ENCODE measurements at places on chromosomes 3 and 15.

GRCh38 chr3:195003893-195004289 lies 267.1 kb downstream of the XXYLT1 start:
- no peak for DNase-seq

GRCh38 chr3:26280517-26280916 lies 342.1 kb upstream of the LRRC3B start:
- DNase-seq: no peak

- no peak for DNase-seq
Observed at GRCh38 chr3:115657168-115657567, 33.9 kb downstream of the GAP43 start.

DNA sequence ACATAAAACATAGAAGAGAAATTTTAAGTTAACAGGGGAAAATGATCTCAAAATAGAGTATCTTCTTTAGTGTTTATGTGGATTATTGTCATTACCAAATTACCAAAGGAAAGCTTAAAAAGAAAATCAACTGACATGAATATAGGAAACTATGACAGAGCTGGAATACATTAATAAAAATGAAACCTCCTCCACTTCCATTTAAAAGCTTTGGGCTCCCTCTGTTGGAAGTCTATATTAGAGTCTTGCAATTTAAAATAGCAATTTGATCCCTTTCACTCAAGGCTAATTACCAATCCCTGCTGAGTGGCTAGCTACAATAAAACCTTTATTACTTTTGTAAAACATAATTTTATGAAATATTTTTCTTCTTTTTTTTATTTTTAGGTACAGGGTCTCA lies 61.4 kb upstream of the IMPG2 start:
- DNase-seq: no peak

DNA sequence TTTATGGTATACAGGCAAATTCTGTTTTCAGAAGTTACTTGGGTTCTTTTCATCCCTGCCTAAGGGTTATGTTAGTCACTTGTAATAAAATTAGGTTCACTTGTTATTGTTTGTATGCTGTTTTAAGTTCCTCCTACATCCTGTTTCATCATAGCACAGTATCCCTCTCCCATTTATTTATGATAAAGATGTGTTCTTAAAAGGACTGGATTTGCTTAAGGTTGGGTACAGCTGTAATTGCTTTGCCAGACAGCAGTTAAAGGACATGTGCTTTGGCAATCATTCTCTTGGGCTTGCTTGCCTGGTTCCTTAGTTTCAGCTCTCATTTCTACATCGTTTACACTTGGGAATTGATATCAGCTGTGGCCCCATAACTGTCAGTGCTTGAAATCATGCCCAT lies 11.7 kb downstream of the ATP2C1 start:
- no peak for DNase-seq

DNA sequence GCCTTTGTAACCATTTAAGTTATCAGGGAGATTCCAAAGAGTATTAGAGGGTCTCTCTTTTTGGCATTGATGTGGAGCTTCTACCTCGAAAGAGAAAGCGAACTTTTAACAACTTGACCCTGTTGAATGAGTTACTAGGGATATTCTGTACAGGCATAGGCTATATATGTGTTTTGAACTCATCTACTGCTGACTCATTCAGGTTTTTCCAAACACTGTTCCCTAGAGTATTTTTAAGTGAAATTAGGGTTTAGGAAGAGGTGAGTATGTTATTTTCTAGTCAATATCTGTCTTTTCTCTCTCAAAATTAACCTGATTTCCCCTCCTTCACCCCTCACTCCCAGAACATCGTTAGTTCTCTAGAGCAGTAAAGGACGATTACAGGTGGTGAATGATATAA lies 228.1 kb upstream of the C2CD4B start:
- no peak for DNase-seq

GRCh38 chr3:22729981-22730380 lies 473.1 kb upstream of the UBE2E2 start:
- no peak for DNase-seq

GRCh38 chr3:164730815-164731360 lies 347.4 kb downstream of the SI start:
- no peak for DNase-seq

GRCh38 chr3:149080011-149080698 lies 6.2 kb downstream of the HLTF start:
- no peak for DNase-seq

- DNase-seq: no peak
Observed at GRCh38 chr3:104763007-104763406, 603.7 kb upstream of the ALCAM start.

DNA sequence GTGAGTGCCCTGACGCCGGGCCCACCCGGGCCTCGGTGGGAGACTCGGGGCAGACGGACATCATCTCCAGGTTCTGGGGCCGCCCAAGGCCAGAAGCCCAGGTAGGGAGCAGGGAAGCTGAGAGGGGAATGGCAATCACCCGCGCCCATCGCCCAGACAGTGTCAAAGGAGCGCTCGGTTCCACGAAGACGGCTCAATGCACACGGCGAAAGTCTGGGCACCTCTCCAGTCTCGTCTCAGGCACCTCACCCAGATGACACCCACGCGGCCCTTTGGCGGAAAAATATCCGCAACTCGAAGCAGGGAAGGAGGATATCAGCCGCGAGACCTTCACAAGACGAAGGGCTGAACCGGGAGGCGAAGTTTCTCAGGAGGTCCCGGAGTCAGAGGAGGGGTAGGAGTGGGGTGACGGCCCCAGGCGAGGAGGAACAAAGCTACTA lies 916 bp downstream of the IL17RD start:
- no peak for DNase-seq

DNA sequence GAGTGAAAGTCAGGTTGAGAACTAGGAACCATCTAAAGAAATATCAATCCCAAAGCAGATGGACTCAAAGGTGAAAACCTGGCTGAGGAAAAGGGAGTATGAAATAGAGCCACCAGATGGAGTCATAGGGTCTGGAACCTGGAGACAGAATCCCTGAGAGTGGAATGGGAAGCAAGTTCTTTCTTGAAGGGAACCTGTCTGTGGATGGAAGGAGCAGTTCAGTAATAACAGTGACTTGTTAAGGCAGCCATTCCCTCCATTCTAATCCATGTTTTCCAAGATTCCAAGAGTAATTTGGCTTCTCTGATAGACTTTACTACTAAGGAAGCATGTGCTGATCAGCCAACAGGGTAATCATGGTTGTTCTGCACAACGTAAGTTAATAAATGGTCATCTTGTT lies 22.5 kb upstream of the AQP9 start:
- DNase-seq: no peak

GRCh38 chr3:156602424-156602823 lies 47.5 kb upstream of the SSR3 start:
- no peak for DNase-seq

DNA sequence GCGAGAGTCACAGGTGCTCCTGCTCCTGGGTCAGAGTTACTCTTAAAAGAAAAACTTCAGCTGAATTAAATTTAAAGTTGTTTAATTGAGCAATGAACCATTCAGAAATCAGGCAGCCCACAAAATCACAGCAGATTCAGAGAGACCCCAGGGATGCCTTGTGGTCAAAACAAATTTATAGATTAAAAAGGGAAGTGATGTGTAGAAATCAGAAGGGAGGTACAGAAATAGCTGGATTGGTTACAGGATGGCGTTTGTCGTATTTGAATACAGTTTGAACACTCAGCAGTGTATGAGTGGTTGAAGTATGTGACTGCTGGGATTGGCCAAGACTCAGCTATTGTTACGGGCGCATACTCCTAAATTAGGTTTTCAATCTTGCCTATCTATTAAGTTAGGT lies 58.6 kb downstream of the UACA start:
- DNase-seq: no peak

DNA sequence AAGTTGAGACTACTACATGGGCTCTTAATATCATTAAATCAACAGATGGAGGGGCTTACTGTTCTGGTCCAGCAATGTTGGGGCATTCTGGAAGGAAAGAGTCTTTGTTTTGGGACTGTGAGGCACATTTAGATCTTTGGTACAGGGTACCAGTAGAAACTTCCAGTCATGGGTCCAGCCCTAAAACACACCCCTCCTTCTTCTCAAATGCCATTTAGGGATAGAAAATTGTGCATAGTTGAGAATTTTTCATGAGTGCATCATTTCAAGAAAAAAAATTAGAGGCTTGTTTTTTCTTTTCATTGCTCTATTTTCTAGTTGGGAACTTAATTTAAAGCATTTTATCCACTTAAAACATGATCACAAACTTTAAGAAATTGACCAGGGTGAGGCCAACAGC lies 4.1 kb upstream of the RTP1 start:
- no peak for DNase-seq

GRCh38 chr3:52299247-52299878 lies 11.7 kb downstream of the GLYCTK start:
- no peak for DNase-seq

DNA sequence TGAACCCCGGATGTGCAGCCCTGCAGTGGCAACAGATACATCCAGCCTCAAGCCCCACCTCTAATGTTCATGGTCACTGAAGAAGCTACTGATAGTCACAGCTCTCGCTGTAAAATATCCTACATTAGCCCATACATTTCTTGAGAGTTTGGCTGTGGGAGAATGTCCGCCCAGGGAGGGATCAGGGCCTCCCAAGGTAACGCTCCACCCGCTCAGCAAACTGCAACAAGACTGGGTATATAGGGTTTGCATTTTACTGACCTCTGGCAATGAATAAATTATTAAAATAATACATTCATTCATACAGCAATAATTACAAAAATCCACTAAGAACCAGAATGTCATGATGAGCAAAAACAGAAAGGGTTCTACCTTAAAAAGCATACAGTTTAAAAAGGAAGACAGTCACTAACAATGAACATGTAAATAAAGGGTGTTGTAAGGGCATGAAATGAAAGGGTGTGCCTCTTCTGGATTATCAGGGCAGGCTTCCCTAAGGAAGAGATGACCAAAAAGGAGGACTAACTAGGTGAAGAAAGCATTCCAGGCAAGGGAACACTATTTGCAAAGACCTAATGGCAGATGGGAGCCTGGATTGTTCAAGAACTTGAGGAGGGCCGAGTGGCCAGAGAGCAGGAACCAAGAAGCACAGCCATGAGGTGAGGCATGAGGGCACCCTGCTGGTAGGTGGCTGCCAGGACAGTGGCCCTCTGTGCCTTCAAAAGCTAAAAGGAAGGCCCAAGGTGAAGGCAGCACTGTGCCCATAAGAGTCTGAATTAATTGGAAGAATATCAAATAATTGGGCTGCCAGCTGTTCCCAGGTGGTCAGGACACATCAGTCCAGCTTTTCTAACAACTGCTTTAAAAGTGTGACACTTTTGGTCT lies 28.1 kb upstream of the CTDSPL start:
- DNase-seq: no peak

GRCh38 chr3:54307566-54308180 lies 185.3 kb downstream of the CACNA2D3 start:
- no peak for DNase-seq

GRCh38 chr3:88003115-88003755 lies 55.6 kb downstream of the CGGBP1 start:
- DNase-seq: no peak

- no peak for DNase-seq
Observed at GRCh38 chr3:185717121-185717520, 107.7 kb downstream of the IGF2BP2 start.

All from stimulated activated CD4-positive, alpha-beta T cell treated with anti-CD3 and anti-CD28 coated beads, TNF-alpha, amount 100 ng/mL, for 24 hours (primary cell).